ENCODE measurements at places on chromosomes 7 and 10.

DNA sequence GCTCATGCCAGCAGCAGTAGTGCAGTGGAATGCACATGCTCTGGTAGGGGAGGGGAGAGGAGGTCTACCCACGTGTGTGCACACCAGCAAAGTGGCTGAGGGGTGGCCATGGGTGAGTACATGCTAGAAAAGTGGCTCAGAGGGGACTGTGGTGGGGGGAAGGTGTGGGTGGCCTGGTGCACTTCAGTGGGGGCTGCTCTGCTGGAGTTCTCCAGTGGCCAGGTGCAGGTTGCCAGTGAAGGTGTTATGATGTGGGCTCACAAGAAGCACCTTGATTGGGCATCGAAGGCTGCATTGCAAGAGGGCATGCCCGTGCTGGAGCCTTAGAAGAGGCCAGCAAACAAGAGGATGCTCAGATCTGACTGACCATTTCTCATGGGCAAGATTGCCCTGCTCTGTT lies 613.6 kb upstream of the PHF14 start:
- DNase-seq = no peak

GRCh38 chr7:27242154-27242553 lies 448 bp upstream of the EVX1 start:
- DNase-seq = no peak

DNA sequence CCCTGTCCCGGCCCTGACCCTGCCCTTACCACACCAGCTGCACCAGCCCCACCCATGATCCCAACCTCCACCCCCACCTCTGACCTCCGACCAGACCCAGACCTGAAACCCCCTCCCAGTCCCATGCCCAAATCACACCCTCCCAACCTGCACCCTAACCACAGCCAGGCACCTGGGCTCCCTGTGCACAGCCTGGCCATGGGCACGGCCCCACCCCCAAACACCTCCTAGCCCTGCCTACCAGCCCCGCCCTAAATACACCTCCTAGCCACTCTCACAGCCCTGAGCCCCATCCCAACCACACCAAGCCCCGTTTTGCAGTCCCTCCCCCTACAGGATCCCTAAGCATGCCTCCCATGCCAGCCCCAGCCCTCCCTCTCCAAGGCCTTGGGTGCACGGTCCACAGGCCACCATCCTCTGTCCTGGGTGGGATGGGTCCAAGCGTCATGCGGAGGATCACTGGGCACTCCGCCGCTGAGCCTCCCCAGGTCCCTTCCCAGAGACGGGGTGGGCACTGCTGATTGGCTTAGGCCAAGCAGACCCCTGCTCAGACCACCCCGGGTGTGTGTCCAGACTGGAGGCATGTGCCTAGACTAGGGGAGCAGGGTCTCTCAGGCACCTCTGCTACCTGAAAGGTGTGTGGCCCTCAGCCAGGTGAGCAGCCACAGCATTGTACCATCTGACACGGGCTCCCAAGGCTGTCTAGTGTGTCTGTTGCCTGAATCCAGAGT lies 30.1 kb downstream of the INSIG1 start:
- DNase-seq = no peak

DNA sequence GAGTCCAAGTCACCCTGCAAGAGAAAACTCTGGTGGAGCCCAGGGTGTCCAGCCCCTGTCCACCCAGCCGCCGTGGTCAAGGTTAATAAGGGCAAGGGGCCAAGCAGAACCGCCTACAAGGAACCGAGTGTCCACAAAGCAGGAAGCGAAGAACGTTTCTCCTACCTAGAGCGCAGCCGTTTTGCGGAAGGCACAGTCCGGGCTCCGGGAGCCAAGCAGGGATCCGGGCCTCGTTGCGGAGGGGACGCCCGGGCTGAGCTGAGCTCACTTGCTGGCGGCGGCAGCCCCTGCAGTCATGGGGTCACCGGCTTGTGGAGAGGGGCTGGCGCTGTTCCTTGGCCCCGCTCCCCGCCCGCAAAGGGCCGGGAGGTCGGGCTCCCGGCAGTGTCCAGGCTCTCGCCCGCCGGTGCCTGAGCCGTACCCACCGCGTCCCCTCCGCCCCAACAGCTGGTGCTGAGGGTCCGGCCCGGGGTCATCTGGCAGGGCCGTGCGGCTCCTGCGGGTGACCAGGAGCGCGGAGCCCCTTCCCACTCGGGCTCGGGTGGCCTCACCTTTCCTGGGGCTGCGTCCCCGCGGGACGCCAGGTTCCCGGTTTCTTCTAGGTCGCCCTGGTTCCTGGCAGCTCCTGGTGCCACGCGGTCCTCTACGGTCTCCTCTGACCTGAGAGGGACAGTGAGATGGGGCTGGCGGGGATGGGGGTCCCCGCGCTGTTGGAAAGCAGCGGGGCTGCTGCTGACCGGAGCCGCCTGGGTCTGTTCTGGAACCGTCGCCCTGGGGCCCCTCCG lies 14.0 kb upstream of the ZNF273 start:
- no peak for DNase-seq

DNA sequence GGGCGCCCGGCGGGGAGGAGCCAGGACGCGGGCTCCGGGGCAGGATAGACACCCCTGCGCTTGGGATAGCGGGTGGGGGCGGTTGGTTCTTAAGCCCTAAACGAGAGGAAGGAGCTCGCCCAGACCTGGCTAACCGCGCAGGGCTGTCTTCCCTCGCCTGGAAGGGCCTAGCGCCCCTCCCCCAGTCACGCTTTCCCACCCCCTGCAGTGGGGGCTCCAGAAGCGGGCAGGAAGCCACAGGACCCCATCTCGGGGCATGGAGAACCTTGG lies 6.5 kb downstream of the SHH start:
- DNase-seq = no peak

DNA sequence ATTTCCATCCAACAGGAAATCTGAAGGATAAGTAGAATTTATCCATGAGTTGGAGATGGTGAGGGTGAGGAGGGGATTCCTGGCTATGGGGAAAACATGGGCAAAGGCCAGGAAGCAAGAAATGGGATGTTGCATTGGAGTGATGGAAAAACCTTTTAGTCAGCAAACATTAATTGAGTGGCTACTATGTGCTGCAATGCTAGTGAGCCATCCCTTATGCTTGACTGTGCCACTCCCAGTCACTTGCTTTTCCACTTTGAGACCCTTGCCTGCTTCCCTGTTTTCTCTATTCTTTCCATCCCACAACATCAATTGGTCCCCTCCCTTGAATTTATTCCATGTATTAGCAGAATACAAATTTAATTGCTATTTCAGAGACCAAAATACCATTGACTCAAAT lies 252.7 kb upstream of the HABP2 start:
- DNase-seq = no peak

Measured in iPS DF 6.9 (cell line).